ENCODE measurements at places on chromosomes 5 and 9. TPM values are rescaled to one million over a fixed set of nuclear protein-coding genes. Genes with fewer than 3 reads are reported as not detected.

GRCh38 chr5:165569551-165569950 lies 2064.1 kb downstream of the MAT2B start:
- no peak for DNase-seq

GRCh38 chr9:6845880-6846279 lies 88.1 kb downstream of the KDM4C start:
- DNase-seq, result no peak

The TRPM3 gene
- total RNA-seq, result 0.85 TPM

DNA sequence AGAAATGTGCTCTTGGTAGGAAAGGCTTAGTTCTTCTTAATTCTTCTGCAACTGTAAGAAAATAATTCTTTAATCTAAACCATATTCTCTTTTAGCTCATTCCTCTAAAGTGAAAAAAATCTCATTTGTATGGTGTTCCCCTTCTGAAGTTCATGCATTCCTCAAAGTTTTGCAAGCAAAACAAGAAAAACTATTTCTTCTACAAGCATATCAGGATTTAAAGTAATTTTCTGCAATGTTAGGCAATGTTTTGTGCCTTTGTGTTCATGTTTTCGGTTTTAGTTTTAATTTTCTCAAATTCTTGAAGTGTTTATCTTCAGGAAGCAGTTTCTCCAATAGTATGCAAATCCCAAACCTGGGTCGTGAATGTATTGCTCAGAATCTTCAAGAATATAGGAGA lies 12.7 kb upstream of the GPR21 start:
- DNase-seq, result no peak

The SLC31A2 gene
- total RNA-seq, result 53.9 TPM

The NR2F1 gene
- total RNA-seq, result 11.9 TPM

- DNase-seq, result no peak
Measured at GRCh38 chr9:71285191-71285656, 163.8 kb upstream of the TRPM3 start.

DNA sequence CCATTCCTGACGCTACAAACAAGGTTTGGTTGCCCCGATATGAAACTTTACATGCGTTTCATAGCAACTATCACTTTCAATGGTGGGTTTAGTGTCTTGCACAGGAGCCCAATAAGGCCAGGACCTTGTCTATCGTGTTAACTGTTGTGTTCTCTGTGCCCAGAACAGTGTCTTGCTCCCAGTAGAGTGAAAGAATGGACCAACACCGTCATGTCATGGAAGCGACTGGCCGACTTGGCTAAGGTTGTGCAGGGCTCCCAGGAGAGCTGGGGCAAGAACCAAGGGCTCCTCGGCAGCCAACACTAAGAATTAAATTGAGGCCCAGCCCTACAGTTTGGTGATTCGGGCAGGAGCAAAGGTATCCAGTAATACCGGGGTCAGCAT lies 498 bp upstream of the ARHGEF37 start:
- no peak for DNase-seq

The FRMPD1 gene
- 0.47 TPM for total RNA-seq

DNA sequence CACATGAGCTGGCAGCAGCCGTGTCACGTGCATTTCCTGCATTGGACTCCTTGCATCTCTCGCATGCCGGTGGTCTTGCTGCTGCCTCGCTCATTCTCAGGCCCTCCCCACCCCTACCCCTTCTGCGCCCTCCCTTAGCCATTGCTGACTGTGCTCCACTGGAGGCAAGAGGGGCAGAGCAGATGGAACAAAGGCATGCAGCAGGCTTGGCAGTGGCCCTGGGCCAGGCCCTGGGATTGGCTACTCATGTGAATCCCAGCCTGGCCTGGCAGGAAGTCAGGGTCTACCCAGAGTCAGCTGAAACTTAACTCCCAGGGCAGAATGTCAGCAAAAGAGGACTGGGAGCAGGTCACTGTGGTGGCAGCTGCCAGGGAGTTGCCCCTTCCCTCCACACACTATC lies 62.3 kb downstream of the TSTD2 start:
- DNase-seq, result peak; percentile 54

DNA sequence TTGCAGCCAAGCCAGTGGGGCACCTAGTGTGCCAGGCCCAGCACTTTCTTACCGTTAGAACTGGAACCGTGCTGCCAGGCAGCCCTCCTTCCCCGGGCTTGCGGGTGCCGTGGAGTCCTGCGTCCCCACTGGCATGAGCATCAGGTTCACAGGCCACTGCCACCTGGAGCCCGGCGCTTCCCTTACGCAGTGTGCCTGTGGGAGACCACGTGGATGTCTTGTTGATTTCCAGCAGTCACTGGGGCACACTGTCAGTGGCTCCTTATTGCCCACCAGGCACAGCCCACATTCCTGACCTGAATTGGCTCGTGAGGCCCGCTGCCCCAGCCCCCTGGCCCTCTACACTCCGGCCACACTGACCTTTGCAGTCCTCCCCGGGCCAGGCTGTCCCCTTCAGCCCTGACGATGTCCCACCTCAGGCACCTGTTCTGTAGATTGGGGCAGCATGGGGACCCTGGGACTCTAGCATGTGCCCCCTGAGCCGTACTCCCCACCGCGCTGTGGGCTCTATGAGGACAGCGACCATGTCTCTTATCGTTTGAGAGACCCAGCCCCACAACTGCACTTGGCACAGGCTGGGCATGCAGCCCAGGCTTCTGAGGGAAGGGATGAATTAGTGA lies 10.4 kb upstream of the CEL start:
- peak; percentile 48 for DNase-seq

DNA sequence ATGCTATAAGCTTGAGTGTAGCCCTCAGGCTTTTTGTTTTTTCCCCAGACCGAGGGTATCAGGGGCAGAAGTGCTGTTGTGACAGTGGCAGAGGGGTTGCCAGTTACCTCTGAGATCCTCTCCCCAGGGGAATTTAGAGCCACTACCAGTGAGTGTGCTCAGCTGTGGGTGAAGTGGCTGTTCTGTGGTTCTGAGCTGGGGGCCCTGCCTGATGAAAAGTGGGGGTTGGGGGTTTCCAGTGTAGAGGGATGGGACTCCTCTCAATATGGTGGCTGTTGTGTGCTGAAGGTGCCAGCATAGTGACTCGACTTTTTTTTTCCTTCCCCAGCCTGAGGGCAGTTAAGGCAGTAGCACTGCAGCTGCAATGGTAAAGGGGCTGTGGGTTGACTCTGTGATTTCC lies 506.7 kb downstream of the TMEM232 start:
- DNase-seq, result no peak

DNA sequence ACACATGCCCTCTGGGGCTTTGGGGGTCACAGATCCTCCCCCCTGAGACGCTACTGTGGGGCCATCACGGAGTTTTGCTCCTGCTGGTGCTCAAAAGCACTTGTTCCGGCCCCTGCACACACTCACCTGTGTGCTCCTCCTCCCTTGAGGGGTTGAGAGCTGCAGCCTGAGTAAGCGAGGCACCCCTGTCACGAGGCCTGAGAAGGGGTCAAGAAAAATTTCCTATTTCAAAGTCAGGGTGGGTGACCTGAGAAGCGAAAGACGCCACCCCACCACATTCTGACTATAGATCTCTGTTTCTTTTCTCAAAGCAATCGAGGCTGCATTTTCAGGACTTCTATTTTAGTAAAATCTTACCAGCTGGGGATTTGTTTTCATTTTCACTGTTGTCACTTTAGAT lies 138.5 kb downstream of the DCP2 start:
- no peak for DNase-seq

GRCh38 chr9:112404508-112404932 lies 24.6 kb downstream of the HSDL2 start:
- DNase-seq, result no peak

DNA sequence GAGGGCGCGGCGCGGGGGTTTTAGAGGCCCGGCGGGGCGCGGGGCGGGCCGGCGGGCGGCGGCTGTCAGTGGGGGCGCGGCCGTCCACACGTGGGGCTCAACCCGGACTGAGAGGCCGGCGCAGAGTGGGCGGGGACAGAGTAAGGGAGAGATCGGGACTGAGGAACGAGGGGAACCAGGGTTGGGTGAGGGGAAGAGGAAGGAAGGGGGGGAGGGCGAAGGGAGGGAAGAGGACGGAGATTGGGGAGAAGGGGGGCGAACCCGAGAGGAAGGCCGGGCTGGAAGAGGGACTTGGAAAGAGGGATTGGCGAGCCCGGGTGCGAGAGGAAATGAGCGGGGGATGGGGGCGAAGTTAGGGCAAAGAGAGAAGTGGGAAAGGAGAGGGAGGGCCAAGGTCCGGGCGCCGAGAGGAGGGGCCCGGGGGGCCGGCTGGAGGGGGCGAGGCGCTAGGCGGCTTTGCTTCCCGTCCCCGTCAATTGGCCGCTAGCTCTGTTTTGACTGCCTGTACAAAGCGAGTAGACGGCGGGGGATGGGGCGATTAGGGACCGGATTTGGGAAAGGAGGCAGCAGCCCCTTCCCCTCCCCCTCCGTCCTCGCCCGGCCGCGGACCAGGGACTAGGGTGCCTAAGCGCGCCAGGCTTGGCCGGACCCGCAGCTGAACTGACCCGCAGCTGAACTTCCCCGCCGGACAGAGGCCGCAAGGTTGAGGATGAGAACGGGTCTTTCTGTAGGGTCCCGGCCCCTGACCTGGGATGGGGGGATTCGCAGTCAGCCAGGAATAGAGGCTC lies 399 bp upstream of the FBN2 start:
- DNase-seq, result peak; percentile 74

DNA sequence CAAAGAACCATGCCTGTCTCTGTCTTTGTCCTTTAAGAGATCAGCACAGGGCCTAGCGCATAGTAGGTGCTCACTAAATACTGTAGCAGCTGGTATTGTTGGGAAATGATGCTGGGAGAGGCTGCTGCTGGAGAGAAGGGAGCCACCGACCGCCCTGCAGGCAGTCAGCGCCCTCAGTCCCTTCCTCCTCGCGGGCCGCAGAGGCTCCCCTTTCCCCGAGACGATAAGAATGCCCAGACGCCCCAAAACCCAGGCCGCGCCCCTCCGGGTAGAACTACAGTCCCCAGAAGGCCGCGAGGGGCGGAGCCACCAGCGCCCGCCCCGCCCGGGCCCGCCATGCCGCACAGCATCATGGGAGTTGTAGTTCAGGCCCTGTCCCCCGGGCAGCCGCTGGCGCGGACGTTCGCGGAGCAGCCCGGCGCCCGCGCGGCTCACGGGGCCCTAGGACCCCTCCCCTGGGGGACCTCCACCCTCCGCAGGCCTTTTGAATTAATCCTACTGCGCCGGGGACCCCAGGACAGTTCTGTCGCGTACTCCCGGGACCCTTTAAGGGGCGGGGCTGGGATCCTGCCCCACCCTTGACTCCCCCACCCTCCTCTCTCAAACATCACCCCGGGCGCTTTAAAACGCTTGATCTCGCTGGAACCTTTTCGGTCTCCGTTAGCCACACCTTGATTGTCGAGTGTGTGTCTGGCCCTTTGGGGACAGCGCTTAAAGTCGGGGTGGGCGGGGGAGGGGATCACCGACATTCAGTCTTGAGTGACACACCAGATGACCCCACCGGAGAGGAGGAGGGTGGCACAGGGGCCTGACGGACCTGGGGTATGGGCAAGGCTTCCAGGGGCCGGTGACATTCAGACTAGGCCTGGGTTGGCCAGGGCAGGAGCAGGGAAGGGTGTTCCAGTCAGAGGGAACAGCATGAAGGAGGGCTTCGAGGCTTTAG lies 24.8 kb upstream of the IER5L start:
- peak; percentile 96 for DNase-seq

DNA sequence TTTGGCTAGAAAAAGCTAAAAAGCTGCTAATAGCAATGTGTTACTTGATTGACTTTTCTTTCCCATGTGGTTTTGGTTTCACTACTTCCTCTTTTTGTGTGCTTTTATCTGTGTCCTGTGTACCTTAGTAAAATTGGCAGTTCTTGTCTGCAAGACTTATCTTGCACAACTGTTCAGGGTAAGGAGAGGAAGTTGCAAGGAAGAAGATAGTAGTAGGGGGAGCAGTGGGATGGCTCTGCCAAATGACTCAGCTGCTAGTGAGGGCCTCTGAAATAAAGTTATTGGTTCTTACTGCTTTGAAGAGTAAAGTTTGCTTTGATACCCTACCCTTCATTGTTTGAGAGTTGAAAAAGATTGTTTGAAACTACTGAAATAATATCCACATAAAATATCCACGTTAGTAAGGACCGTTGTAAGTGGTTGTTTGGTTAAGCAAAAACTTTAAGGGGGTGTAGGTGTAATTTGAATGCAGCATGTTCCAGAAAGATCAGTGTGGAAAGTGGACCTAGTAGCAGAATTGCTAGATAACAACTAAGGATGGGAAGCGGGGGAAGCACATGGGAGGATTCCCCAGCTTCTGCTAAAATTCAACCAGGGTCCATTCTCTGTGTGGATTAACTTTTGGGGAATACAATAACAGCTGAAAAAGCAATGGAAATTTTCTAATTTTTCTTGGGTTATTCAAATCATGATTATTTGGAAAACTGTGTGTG lies 123.5 kb downstream of the SCAMP1 start:
- no peak for DNase-seq

GRCh38 chr5:116009806-116010205 lies 22.5 kb upstream of the ARL14EPL start:
- no peak for DNase-seq

The TNFAIP8 gene
- total RNA-seq, result 71.1 TPM

GRCh38 chr9:133167096-133167730 lies 3.5 kb upstream of the GBGT1 start:
- DNase-seq, result peak; percentile 65

DNA sequence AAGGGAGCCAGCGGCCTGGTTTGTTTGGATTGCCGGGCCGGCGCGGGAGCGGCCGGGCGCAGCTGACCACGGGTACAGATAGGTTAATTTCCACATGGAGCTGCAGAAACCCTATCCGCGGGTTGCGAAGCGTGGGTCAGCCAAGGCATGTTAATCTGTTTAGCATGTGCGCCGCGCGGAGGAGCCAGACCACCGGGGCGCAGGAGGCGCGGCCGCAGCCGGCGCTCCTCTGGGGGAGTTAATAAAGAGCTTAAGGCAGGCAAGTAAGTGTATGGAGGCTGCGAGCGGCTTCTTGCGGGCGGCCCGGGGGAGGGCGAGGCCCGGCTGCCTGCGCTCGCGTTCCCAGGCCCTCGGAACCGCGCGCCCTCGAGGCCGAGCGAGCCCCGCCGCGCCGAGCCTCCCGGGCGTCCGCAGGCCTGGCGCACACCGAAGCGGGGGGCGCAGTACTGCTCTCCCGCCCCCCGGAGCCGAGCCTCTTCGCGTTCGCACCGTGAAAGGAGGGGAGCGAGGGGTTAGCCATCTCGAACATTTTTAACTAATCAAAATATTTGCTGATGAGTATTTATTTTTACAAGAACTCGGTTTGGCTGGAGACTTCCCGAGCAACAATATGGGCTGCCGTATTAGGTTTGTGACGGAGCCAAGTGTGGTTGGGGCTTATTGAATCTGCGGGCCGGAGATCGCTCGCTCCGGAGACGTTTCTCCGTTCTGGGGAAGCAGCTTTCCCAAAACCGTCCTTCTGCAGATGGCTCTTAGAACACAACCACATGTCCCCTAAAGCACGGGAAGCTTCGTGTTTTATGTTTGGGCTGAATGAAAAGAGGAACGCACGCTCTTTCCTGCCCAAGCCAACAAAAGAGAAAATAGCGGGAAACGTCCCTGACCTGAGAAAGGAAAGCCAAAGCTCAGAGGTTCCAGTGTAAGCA lies 28.8 kb downstream of the FOXD1 start:
- no peak for DNase-seq

DNA sequence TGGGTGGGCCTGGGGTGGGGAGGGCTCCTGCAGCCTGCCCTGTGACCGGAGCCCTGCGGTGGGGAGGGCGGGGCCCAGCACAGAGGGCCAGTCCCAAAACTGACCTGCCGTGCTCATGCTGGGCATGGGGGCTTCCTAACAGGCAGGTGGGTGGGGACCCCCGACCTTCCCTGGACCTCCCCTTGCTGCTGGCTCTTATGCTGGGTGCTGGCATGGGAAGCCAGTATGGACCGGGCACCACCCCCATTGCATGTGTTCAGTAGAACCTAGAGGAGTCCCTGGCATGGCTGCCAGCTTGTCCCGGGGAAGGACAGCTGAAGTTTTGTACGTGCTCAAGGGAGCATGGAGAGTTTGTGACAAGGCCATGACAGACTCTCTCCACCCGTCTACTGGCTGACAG lies 37.1 kb downstream of the WNK2 start:
- DNase-seq, result no peak

The C9orf50 gene
- total RNA-seq, result 0.22 TPM

All from spleen (tissue), 13 donors.